Right cardiac atrium (tissue), 5 donors: ENCODE measurements at places on chromosomes 1 and 21. TPM values are rescaled to one million over a fixed set of nuclear protein-coding genes. Genes with fewer than 3 reads are reported as not detected.

Gene DCST1
- not detected for total RNA-seq

Gene NR1I3
- total RNA-seq = not detected

Gene S100A14
- 5.6 TPM for total RNA-seq

Gene NBPF4
- total RNA-seq = not detected

Gene LYPD8
- not detected for total RNA-seq

Gene GJA8
- total RNA-seq = not detected
